CMK (cell line): ENCODE measurements at places on chromosomes 3 and 15.

GRCh38 chr3:178532476-178532875, 3.8 kb upstream of the KCNMB2 start:
- no peak for DNase-seq

DNA sequence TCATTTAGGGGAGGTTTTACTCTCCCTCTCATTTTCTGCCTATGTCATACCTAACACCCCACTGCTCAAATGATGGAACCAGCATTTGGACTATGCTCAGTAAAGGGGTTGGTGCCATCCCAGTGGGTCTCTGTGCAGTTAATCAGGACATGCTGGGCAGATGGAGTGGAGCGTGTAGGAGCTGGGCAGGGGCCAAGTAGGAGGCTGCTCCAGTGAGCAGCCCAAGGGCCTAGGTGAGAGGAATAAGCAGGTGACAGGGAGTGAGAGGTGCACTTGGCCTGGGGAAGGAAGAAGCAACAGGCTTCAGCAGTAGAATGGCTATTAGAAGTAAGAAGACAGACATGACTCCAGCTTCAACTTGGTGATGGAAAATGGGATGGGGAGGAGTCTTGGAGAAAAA, 72.2 kb downstream of the EPHB1 start:
- DNase-seq, result no peak

DNA sequence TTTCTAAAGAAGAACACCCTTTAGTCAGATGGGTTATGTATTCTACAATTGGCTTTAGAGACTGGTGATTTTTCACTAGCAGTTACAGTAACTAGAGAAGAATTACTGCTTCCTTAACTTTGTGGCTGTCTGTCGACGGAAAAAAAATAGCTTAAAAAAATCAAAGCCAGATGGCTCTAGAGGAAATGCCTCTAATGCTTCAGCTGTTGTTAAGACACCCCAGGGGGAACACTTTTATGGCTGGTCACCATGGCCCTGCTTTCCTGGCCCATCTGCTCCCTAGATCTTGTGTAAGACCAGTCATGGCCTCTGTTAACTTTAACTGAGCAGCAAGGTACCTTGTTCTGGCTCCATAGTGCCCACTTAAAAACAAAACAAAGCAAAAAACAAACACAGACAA, 198.6 kb upstream of the PLSCR5 start:
- DNase-seq, result no peak

GRCh38 chr3:125401402-125401801, 26.3 kb upstream of the ZNF148 start:
- no peak for DNase-seq

GRCh38 chr15:100244796-100245486, 96.8 kb downstream of the ADAMTS17 start:
- DNase-seq, result no peak

- DNase-seq, result no peak
Measured at GRCh38 chr3:125316246-125316645, 58.9 kb downstream of the ZNF148 start.

DNA sequence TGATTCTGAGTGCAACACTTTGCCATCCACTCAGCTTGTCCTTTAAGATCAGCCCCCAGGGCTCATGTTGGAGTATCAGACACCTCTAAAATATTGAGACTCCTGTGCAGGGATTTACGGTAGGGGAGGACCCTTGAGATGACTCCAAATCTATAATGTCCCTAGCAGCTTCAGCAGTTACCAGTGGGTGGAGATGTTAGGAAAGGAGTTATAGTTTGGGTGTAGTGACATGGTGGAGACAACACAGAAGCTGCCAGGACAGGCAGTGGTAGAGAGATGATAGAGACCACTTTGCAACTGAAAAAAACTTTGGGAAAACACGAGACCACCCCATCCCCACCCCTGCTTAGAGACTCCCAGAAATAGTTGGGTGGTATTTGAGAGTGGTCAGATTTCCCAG, 43.3 kb upstream of the GSK3B start:
- no peak for DNase-seq

GRCh38 chr15:58553365-58553918, 121.7 kb downstream of the LIPC start:
- DNase-seq, result no peak

DNA sequence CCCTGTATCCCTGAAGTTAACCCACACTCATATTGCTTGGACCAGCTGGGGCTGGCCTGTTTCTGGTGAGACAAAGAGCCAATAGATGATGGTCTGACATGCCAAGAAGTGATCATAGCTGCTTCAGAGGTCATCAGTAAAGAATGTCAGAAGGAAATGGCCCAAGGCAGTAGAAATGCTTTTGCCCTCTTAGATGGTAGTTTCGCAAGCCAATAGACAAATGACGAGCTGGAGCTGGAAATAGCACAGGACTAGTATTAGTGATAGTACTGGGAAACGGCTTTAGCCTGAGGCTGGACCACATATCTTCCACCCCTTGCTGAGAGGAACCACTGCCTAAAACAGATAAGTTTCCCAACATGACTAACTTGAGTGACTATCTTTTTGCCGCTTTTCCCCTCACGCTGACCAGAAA, 176.1 kb upstream of the THBS1 start:
- DNase-seq, result peak; percentile 61

DNA sequence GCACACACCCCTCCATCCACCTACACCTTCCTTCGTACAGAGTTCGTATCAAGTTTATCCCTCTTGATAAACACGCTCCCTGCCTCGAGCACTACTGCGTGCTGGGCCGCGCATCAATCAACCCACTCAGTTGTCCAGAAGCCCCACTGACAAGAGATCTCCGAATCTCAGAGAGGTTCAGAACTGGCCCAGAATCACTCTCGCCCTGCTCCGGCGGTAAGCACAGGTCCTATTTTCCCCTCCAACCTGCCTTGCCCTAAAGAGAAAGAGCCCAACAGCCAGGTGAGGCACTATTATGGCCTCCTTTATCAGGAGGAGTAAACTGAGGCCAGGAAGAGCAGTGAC, 494 bp upstream of the NISCH start:
- no peak for DNase-seq

DNA sequence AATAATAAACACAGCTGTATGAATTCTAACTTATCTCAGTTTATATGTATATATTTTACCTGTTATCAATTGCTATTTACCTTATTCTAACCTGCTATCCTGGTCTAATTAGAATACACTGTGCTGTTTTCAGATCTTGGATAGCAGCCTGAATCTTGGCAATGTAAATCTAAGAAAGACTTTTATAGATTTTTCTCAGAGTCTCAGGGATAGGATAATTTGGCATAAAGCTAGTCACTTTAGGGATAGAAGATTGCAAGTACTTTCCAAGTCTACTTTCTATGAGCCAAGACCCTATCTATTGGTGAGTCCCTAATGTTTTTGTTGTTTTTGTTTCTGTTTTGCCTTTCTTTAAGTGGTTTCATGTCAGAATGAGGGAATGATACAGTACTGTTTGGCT, 695.7 kb downstream of the NAALADL2 start:
- no peak for DNase-seq

DNA sequence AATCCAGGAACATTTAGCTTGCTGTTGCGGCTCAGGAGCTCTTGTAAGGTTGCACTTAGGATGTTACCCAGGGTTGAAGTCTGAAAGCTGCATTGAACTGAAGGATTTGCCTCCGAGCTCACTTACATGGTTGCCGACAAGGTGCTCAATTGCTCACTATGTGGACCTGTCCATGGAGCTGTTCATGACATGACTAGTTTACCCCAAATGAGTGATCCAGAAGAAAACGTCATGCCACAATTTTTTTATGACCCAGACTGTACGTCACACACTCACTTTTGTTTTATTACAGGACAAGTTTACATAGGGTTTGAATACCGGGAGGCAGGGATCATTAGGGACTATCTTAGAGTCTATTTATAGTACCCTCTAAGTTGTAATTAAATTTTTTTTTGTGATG, 21.0 kb upstream of the CLDN11 start:
- DNase-seq, result no peak

DNA sequence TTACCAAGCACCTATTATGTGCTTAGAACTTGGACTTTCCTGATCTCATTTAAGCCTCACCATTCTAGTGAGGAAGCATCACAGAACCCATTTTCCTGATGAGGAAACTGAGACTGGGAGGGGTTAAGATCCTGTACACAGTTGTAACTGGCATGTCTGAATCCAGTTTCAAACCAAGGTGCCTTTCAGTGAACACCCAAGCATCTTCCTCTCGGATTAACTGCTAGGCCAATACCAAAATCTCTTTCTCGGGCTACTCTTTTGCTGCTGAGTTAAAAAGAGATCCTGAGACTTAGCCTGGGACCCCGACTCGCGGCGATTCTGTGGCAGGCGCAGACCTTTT, 578 bp upstream of the CEMIP start:
- no peak for DNase-seq

DNA sequence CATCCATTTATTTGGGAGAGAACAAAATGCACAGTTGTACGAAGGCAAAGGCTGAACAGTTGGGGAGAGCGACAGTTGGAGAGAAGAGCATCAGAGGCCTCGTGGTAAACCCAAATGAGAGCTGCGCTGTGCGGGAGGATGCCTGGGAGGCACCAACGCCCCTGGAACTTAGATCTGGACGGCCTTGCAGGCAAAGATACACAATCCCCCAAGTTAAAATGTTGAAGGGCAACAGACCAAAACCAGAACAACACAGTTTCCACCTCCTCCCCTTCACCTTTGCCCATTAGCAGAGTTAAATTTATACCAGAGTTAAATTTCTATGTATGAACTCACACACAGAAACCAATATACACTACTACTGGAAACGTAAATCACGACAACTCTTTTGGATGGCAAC, 339.6 kb downstream of the RORA start:
- no peak for DNase-seq

GRCh38 chr3:63043631-63044030, 168.4 kb upstream of the CADPS start:
- DNase-seq, result no peak
